ENCODE measurements at places on chromosomes 13 and 19. TPM values are rescaled to one million over a fixed set of nuclear protein-coding genes. Genes with fewer than 3 reads are reported as not detected.

DNA sequence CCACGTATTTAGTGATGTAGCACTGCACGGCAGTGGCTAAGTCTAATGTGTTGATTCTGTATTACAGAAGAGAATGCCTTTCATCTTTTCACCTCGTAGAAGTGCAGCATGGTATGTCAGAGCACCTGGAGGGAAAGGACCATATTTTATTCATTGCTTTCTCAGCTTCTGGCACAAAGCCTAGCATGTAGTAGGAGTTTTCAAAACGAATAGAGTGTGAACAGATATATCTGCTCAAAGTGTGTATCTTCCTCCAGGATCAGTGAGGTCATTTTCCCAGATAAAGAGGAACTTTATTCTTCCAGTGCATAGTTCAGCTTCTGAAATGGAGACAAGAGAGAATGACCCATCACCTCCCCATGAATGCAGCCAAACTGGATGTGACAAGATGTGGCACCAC lies 21.2 kb upstream of the PCDH8 start:
- no peak for DNase-seq

- DNase-seq: no peak
These were observed 22.2 kb downstream of the FAM187B start for GRCh38 chr19:35206379-35206778.

DNA sequence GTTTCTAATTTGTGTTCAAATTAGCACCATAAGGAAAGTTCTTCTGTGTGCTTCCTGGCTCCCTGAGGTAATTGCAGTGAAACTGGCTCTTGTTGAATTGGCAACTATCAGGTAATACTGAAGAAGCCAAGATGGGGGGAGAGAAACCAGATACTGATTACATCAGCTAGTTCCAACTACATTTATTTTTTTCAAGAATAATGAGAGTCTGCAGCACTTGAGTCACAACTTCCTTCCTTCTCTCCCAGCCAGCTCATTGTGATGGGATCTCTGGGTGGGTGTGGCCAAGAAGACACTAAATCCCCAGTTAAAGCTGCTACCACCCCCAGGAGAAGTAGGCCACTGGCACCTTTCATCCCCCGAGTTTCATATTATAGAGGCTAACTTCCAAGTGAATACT lies 100.7 kb upstream of the RXFP2 start:
- DNase-seq: no peak

- no peak for DNase-seq
These were observed 68.9 kb upstream of the TDRD3 start for GRCh38 chr13:60328073-60328472.

Gene CYP2F1
- total RNA-seq: not detected

DNA sequence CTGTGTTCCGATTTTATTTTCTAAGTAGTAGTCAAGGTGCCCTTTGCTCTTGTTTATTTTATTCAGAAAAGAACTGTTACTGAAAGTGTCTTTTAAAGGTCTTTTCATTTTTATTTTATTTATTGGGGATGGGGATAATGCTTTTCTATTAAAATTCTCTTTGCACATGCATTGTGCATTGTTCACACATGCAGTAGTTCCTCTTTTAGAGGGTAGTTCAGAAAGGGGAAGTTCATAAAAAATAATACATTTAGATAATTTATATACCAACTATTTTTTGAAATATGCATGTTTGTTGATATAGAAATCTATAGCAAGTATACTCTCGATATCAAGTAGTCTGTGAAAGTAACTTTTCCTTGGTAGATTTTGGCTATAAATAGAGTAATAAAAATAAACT lies 3.5 kb downstream of the GPC5 start:
- DNase-seq: no peak

DNA sequence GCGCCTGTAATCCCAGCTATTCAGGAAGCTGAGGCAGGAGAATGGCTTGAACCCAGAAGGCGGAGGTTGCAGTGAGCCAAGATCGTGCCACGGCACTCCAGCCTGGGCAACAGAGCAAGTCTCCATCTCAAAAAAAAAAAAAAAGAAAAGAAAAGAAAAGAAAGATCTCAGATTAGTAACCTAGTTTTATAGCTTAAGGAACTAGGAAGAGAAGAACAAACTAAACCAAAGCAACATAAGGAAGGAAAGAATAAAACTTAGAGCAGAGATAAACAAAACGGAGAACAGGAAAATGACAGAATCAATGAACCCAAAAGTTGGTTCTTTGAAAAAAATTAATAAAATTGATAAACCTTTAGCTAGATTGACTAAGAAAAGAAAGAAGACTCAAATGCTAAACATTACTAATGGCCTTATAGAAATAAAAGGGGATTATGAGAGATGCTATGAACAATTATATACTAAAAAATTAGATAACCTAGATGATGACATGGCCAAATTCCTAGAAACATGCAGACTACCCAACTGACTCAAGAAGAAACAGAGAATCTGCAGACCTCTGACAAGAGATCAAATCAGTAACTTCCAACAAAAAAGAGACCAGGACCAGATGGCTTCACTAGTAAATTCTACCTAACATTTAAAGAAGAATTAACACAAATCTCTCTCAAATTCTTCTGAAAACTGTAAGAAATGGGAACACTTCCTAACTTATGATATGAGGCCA lies 68.2 kb downstream of the CDADC1 start:
- DNase-seq: no peak

GRCh38 chr19:55603115-55603514 lies 2.3 kb upstream of the ZNF865 start:
- no peak for DNase-seq

- no peak for DNase-seq
These were observed 4.0 kb downstream of the MKNK2 start for GRCh38 chr19:2047076-2047448.

Gene CABP5
- total RNA-seq: not detected

Gene COMP
- not detected for total RNA-seq

GRCh38 chr19:22634450-22634827 lies 315 bp downstream of the ZNF492 start:
- DNase-seq: no peak

- DNase-seq: no peak
These were observed 1582.8 kb downstream of the OLFM4 start for GRCh38 chr13:54611390-54611789.

- DNase-seq: no peak
These were observed 97.0 kb downstream of the ABCC4 start for GRCh38 chr13:95204231-95204765.

- DNase-seq: peak; percentile 72
These were observed 653.0 kb upstream of the GPC6 start for GRCh38 chr13:92573467-92574057.

GRCh38 chr13:92963029-92963428 lies 263.6 kb upstream of the GPC6 start:
- DNase-seq: no peak

Gene MEX3D
- 11.6 TPM for total RNA-seq

Gene BEST2
- total RNA-seq: not detected

- no peak for DNase-seq
These were observed 8.8 kb downstream of the PPP1R13L start for GRCh38 chr19:45395821-45396617.

Gene MATK
- 20.5 TPM for total RNA-seq

GRCh38 chr13:72456486-72456885 lies 270.9 kb downstream of the MZT1 start:
- no peak for DNase-seq

DNA sequence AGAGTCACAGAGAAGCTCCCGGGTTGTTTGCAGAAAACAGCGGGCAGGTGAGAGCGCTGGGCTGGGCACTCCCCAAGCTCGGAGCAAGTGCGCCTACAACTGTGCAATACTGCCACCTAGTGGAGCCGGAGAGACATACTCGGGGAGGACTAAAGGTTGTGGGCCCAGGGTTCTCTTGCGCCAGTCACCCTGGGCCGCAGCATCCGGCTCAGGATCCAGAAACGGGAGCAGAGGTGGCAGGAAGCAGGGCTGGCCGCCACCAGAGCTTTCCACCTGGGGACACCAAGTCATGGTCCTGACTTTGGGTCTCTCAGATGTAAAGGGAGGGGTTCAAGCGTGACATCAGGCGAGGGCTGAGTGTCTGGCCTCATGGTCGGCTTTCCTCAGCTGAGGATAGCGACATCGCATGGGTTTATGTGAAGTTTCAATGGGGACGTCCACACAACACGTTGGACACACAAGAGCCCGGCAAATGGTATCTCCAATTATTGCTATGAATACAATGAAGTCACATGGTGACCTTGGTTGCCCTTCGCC lies 11.2 kb upstream of the KLK4 start:
- peak; percentile 91 for DNase-seq

DNA sequence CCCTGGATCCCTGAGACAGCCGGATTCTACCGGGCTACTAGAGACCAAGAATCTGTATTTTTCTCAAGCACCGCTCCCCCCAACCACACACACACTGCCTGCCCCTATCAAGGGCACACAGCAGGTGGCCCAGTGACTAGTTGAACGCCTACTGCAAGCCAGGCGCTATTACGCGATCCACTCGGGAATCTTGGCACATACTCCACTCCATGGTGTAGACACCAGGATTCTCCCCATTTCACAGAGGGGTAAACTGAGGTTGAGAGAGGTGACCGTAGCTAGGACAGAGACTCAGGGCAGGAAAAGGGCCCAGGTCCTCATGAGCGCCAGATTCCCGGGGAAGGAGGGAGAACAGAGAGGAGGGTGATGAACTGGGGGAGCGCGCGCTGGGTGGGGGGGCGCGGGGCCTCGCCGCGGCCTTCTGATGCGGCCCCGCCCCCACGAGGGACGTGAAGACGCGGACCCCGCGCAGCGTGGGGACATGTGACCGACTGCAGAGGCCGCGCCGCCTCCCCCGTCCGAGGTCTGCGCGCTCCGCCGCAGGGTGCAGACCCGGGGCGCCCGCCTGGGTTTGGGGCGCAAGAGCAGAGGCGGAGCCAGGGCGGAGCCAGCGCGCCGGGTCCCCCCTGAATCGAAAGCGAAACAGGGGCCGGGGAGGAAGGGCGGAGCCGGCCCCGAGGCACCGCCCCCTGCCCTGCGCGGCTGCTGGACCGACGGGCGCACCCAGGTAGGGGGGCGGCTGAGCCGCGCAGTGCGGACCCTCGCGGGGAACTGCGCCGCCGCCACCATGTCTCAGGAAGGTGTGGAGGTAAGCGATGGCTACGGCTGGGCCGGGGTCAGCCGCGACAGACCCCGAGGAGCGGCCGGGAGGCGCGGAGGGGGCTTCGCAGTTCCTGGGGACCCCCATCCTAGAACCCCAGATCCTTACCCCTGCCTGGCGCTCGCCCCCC lies at the start of gene SHFL:
TSS of gene SHFL (plus strand) at position 677 of the 950 bp plus-strand sequence. CDS start at position 788, 111 bp downstream.
- DNase-seq: peak; percentile 54

- DNase-seq: no peak
These were observed 18.7 kb downstream of the PLVAP start for GRCh38 chr19:17358395-17358794.

Gene RELB
- 5.3 TPM for total RNA-seq

DNA sequence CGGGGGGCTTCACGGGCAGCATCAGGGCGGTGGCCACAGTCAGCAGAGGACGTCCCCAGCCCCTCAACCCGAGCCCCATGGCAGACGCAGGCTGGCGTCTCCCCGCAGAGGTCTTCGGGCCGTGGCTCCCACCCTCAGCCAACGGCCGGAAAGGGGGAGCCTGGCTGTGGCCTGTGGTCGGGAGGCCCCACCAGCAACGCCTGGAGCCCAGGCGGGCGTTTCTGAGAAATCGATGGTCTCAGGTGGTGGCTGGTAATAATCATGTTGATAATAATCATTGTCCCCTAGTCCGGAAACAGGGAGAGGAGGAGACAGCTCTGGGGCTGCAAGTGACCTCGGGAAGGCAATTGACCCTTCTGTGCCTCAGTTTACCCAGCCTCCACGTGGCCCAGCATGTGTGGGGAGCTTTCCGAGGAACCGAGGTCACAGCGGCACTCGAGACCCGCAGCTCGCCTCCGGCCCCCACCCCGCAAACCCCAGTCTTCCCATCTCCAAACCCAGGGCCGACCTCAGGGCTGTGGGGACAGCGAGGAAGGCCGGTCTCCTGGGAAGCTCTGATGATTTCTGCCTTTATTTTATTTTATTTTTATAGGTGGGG lies at the start of gene PRSS57:
TSS of gene PRSS57 (minus strand) at position 101 of the 598 bp plus-strand sequence. CDS start at position 79, 22 bp downstream.
- no peak for DNase-seq

- DNase-seq: no peak
These were observed 25.0 kb upstream of the LAMP1 start for GRCh38 chr13:113272031-113272430.

- no peak for DNase-seq
These were observed 109.3 kb downstream of the ZIC5 start for GRCh38 chr13:99862244-99862643.

DNA sequence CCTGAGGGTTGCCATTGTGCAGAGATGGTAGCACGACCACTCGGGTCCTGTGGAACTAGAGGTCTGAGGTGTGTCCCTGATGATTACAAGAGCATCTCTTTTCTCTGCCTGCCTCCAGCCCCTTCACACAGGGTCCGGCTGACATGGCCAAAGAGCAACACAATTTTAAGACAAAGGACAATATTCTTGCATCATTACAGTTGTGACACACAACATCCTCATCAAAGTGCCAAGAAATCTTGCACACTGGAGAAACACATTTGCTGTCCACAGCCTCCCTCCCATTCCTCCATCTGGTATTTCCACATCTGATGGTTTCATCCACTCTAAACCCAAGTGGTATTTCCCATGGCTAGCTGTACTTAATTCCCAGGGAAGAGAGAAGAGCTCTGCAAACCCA lies 12.8 kb downstream of the COL4A1 start:
- DNase-seq: no peak

GRCh38 chr19:19741184-19741583 lies 8.3 kb upstream of the ZNF14 start:
- no peak for DNase-seq

DNA sequence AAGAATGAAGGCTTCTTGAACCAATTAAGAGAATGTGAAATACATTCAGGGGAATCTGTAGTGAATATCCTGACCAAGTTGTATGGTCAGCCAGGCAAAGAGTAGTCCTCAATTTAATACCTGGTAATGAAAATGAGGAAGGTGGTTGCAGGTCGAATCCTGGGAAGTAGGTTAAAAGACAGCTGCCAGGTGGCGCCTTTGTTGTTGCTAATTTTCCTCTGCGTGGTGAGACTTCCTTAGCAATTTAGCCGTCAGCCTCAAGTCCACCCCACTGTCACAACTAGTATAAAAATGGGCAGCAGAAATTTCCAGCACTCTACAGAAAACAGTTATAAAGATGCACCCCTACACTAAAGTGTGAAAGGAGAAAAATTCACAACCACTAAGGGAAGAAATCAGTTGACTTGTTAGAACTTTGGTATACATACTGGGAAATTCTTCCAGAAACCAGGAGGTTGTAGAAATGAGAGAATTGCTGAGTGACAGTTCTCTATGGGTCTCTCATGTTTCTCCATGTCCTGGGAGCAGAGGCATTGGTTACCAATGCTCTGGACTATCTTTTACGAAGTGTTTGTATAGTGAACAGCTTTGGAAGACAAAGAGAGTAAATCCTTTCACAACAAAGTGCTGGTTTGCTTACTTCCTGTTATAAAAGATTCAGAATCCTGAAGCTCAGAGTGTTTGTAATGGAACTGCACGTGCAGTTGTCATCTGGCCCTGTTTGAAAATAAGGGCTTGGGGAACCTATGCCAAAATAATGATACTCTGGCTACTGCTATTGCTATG lies 235.9 kb downstream of the NHLRC3 start:
- peak; percentile 34 for DNase-seq

GRCh38 chr13:65597839-65598818 lies 1632.0 kb downstream of the PCDH9 start:
- no peak for DNase-seq

Gene HPN
- not detected for total RNA-seq

- DNase-seq: no peak
These were observed 56.4 kb downstream of the ZNF568 start for GRCh38 chr19:36972571-36972970.

All from SK-MEL-5 (cell line).